ENCODE measurements at places on chromosomes 4 and X.

DNA sequence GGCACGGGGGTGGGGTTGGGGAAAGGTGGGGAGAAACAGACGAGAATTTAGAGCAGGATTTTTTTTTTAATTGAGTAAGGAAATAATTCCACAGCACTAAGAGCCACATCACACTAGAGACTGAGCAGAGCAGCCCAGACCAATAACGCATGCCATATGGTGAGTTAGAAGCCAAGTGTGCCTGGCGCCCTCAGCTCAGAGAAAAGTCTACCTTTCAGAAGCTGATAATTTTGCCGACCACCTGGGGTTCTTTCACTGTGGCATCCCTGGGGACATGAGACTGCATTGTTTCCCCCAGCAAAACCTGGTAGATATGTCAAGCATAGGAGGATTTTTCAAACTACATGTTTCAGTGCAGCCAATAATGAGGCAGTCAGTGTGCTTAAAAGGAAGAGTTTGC lies 516.8 kb downstream of the SMARCA1 start:
- no peak for DNase-seq

GRCh38 chr4:114691865-114692264 lies 93.3 kb downstream of the UGT8 start:
- DNase-seq, result no peak

GRCh38 chr4:10171055-10171454 lies 54.5 kb upstream of the WDR1 start:
- no peak for DNase-seq

GRCh38 chrX:23616361-23616760 lies 50.9 kb upstream of the PRDX4 start:
- DNase-seq, result no peak

DNA sequence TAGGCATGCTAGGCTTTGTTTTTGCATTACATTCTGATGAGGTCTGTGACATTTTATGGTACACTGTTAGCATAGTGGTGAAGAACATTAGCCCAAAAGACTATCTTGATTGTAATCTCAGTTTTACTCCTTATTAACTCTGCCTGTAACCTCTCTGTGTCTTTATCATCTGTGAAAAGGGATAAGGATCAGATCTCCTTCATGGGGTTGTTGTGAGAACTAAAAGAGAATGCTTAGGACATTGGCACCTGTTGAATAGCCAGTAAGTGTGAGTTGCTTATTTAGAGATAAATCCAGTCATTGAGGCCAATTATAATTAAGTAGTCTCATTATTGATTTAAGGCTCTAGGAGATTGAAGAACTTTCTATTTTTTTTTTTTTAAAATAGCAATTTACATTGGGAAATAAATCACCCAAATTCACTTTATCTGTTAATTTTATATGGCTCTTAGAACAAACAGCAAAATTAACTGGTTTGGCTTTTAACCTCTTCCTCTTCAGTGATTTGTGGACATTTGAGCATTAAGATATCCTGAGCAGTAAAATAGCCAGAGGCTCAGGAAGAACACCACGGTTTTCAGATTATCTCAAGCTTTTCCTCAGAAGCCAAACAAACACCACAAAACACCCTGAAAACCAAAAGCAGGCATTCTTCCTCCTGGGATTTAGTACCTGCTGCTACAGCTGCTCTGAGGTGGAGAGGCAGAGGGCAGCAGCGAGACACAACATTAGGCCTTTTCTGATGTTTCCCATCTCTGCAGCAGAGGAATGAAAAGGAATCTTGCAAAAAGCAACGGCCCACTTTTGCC lies 192.9 kb downstream of the ARHGAP10 start:
- no peak for DNase-seq

DNA sequence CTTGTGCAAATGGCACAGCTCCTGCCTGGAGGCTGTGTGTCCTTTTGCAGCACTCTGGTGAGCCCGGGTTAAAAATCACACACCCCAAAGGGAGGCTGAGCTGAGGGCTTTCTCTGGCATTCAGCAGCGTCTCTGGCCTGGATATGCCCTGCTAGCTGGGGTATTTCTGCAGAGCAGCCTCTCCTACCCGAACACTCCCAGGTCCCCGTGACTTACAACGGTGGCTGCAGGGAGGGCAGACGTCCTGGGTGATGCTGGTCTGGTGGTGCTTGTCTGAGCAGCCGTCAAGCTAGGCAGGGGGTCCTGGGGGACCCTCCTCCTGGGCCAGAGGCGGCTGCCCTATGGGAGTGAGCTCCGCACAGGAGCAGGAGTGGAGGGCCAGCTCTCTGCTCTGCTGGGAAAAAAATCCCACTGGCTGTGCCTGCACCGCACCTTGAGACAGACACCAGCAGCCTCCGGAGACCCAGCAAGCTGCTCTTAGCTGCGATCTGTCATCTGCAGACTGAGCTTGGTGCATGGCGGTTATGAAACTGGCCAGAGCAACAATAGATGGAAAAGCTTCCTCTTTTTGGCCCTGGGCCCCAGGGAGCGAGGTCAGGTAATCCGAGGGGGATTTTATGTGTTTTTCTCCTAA lies 41.3 kb upstream of the ASMTL start:
- no peak for DNase-seq
